ENCODE measurements at places on chromosomes 4 and X.

DNA sequence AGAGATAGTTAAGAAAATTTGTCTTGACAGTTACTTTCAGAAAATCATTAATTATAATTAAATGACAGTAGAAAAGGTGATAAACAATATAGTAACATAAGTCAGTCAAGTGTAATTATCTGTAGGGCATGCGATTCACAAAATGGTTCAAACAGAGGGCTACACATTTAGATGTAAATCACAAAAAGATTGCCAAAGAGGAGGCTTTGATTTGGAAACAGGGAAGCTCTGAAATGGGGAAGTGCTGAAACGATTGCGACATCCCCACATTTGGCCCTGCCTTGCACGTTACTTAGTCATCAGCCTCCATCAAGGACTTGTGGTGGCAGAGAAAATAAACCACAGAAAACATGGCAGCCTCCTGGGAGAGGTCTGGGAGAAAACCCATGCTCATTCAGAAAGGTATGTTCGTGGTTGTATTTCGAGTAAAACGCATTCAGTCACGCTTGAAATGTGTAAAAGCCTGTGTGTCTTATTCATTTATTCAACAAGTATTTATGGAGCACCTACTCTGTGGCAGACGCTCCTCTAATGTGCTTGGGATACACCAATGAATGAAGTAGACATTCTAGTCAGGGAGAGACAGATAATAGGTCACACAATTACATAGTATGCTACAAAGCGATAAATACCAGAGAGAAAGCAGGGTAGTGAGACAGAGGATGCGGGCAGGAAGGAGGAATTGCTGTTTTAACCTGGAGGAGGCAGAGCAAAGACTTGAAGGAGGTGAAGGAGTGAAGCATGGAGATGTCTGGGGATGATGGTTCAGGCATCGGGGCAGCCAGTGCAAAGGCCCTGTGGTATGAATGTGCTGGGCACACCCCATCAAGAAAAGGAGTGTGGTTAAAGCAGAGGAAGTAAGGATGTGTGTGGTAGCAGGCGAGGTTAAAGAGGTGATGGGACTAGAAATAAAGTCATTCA lies 7.8 kb downstream of the RBM47 start:
- DNase-seq, result no peak

- no peak for DNase-seq
Measured at GRCh38 chr4:77762531-77762930, 56.6 kb downstream of the CNOT6L start.

- no peak for DNase-seq
Measured at GRCh38 chr4:61556277-61556676, 356.2 kb downstream of the ADGRL3 start.

GRCh38 chrX:27555514-27555913 lies 34.6 kb upstream of the DCAF8L2 start:
- DNase-seq, result no peak

DNA sequence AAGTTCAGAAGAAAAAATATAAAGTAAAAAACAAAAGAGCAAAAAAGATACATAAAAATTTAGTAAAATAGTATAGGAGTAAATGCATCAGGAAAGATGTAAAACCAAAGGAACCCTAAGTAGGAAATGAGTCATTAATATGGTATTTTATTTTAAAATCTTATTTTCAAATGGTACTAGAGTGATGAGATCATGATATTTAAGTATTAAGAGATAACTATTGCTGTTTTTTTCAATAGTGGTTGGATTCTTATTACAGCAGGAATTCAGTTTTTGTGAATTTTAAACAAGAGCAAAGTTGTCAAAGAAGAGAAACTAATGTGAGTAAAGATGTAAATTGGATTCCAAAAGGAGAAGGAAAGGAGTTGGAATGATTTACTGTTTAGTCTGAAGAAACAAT lies 20.0 kb downstream of the EMCN start:
- DNase-seq, result no peak

- no peak for DNase-seq
Measured at GRCh38 chr4:73734530-73735001, 5.8 kb upstream of the CXCL8 start.

DNA sequence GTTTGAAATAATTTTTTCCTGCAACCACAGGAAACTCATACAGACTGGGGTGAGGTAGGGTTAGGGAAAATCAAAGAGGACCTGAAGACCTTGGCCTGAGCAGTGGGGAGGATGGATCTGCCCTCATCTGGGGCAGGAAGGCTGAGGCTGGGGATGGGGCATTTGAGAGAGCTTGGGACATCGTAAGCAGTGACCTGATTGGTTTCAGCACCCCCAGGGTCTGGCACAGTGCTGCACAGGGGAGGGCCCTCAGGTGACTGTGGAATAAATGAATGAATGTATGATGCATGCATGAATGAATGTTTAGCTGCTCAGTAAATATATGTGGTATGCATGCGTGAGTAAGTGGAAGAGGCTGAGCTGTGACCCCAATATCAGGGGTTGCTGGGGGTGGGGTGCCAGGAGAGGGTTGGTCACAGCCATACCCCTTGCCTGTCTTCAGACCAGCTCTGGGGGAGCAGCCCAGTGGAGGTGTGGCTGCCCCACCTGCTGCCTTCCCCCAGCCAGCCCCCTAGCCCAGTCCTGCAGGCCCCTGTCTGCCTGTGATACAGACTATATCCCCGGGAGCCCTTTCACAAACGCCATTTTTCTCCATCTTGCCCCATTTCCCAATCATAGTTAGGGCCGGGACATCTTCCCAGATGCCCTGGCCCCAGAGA lies 11.0 kb upstream of the TNIP2 start:
- no peak for DNase-seq

DNA sequence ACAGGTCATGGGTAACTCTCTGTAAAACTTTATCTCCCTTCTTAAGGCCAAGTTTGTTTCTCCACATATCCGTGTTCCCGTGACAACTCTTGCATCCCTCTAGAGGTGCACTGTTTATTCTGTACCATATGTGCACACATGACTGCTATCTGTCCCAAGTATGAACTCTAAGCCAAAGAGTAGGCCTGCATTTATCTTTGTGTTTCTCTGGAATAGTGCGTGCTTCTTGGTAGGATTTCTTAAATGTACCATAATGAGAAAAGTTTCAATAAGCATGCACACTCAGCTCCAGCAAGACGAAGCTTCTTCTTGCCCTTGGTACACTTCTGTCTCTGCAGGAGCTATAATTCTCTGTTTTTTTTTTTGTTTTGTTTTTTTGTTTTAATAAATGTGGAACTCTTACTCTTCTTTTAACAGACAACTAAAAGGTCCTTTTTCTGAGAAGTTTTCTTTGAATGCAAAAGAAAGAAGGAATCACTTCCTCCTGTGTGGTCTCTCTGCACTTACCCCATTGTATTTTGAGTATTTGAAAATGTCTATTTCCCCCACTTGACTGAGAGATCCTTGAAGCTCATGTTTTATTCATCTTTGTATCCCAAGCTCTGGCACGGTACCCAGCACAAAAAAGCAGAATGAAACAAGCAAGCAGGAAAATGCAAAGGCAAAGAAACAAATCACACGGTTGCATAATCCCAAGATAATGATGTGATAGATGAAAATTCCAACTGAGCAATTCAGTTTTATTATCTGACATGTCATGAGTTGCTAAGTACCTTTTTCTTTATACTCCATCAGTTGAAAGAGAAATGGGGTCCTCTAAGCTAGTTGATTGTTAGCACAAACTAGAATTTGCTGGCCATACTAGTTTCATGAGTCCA lies 521.9 kb upstream of the BOD1L1 start:
- no peak for DNase-seq

GRCh38 chr4:24213961-24214360 lies 324.1 kb upstream of the PPARGC1A start:
- DNase-seq, result no peak

DNA sequence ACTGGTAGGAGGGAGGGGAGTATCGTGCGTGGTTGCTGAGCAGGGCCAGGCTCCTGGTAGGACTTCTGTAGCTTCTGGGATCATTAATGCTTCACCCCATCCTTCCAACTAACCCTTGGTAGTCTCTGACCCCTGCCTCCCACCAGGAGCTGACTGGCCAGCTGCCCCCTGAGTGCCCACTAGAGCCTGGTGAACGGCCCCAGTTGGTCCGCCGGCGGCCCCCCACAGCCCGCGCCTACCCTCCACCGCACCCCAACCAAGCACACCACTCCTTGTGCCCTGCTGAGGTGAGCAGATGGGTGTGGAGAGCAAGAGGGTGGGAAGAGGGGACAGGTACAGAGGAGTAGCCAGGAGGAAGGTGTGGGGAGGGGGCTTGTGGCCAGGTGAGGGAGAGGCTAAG lies 4.9 kb downstream of the CCDC120 start:
- DNase-seq, result no peak

DNA sequence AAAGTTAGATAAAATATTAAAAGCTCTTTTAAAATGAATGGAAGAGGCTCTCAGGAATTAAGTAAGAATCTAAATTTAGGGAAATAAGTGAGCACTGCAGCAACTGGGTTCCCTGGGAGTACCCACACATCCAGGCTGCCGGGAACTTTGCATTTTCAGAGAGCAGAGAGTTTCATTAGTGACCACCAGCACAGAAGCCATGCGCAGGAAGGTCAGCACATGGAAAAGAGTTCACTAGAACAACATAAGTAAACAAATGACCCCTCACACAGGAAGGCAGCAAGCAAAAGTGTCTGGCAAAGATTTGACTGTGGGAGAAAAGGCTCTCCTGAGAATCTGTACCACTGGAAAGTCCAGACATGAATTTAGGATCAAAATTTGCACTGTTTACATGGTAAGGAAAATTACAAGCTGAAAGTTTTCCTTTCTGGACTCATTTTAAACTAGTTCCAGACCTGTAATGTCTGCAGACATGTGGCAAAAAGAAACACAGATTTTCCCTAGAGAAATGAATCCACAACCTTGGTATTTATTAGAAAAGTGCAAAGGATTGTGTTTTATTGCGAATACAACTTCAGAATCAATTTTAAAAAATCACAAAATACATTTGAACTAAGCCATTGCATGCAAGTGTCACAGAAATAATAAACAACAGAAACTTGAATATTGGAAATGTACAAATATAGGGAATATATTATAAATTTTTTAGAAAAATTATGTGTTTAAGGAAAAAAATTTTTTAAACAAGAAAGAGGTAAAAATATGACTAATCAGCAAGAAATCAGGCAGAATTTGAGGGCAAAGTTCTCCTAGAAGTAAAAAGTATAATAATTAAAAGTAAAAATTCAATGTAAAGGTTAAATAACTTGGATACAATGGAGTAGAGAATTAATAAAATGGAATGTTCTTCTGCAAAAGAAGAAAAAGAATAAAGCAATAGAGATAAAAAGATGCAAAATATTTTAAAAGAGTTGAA lies 18.4 kb upstream of the MYOZ2 start:
- no peak for DNase-seq

DNA sequence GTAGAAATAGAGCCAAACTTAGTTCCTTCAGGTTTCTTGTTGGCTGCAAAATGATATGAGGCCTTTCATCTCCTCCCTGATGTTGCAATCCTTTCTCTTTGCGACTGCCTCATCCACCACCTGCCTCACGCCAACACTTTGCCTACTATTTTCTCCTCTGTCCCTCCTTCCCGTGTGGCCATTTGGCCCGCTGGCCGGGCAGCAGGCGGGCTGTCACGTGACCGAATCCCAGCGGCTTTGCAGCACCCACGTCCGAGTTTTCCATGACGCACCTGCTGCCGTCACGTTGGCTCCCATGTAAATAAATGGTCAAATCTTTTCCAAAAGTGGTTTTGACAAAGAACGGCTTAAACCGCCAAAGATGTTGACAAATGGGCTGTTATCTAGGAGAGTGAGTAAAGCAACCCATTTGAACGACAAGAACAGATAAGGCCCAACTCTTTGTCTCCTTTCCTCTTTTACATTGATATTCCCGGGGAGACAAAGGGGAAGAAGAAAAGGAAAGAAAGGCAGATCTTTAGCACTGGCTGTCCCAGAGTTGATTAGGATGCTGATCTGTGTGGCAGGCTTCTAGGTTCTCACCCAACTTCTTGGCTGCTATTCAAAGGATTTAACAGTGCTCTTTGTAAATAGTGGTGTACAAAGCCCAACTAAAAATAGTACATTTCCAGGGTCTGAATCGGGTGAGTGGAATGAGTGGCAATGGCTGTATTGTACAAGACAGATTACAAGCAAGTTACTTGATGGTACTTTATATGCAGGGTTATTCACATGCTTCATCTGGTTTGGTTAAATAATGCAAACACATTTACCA lies 174.2 kb upstream of the JADE1 start:
- DNase-seq, result no peak

All from D721Med (cell line).